Stimulated activated CD4-positive, alpha-beta T cell treated with anti-CD3 and anti-CD28 coated beads, Interleukin-12 subunit alpha, Interleukin-12 subunit beta, amount 100 ng/mL, for 24 hours (primary cell): ENCODE measurements at places on chromosomes 12 and 14.

DNA sequence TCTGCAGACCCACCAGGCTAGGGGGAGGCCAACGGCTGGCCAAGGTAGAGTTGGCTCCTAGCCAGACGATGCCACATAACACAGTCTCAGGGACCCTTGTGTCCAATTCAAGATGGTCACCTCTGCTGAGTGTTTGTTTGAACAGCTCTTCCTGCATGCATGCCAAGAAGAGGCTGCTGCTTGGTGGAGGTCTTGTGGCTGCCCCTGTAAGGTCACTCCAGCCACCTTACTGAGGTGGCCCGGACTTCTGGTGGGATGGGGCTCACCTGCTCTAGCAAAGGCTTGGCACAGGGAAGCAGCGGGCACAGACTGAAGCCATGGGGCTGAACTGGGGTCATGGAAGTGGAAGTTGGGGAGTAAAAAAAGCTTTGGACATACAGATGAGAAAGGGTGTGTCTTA is 210.3 kb downstream of the GLT1D1 start:
- no peak for DNase-seq

DNA sequence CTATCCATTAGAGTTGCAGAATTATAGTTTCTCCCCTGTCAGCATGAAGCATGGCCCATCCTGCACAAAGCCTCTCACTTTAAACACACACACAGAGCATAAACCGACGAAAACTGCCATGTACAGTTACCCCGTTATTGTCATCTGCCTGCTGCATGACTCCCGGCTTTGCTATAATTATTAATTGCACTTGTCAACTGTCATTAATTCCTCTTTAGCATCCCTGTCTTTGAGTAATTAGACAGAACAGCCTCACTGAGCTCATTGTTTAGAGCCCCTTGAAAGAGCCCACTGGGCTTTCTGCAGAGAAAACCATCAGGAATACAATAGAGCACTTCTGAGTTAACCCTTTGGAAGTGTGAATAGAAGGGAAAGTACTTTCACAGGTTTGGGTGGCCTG is 307.2 kb upstream of the SOX5 start:
- no peak for DNase-seq

GRCh38 chr12:13428538-13429265 is 232.2 kb downstream of the EMP1 start:
- no peak for DNase-seq

DNA sequence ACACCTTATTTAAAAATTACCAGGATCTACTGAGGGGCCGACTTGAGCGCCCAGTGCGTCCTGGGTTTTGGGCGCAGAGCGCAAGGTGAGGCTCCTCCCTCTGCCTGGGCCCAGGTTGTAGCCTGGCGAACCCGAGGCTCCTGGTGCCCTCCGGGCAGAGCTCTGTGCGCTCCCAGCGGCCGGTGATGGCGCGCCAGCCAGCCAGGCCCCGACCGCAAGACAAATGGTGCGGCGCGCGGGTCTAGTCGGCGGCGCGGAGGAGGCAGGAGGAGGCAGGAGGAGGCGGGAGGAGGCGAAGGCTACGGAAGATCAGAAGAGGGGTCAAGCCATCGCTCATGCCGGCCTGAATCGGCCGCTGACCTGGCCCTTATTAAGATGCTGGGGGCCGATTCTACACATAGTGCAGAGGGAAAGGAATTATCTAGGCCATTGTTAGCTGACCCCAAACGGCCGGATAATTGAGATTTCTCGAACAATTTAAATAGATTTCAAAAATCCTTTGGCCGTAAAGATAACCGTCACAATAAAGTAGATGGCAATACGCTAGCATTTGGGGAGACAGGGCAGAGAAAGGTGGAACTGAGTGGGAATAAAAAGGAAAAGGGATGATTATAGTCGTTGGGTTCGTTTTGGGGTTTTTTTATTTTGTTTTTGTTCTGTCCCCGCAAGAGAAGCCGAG is 2.8 kb downstream of the TBX5 start:
- no peak for DNase-seq

- DNase-seq: no peak
Measured at GRCh38 chr12:129675496-129675895, 228.3 kb downstream of the TMEM132D start.

DNA sequence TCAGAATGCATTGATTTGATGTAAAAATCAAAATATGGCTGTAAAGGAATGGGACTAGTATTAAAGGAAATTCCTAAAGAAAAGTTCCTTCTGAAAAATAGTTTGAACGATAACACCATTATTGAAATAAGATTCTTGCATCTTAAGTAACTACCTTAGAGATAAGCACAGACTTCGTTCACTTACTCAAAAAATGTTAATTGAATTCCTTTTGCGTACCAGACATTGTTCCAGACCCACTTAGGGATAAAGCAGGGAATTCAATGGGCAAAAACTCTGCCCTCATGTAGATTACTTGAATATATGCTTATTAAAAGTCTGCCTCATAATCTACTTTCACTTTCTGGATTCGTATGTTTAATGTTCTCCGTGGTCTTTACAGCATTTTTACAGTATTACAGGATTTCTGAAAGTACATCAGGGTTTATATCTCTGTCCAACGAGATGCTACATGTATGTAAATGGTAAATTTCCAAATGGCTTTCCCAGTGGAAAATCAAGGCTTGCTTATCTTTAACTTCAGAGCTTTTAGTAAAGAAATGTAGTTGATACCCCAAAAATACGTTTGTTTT is 213.7 kb downstream of the GXYLT1 start:
- no peak for DNase-seq

DNA sequence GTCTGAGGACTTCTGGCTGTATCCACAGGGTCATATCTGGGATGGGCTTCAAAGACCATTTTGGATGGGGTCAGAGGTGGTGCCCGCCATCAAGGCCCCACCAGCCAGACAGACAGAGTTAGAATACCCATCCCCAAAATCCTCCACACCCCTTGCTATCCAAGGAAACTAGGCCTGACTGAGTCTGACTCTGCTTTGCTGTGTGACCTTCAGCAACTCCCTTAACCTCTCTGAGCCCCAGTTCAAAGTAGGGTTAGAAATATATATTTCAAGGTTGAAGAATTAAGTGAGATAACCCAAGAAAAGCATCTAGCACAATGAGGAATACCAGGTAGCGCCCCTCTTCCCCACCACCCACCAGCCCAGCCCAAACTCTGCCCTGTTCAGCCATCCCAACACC is 20.3 kb downstream of the BCL11B start:
- DNase-seq: no peak

- no peak for DNase-seq
Measured at GRCh38 chr12:77189458-77189857, 124.1 kb upstream of the E2F7 start.

GRCh38 chr12:608413-608812 is 54.8 kb downstream of the NINJ2 start:
- DNase-seq: no peak

DNA sequence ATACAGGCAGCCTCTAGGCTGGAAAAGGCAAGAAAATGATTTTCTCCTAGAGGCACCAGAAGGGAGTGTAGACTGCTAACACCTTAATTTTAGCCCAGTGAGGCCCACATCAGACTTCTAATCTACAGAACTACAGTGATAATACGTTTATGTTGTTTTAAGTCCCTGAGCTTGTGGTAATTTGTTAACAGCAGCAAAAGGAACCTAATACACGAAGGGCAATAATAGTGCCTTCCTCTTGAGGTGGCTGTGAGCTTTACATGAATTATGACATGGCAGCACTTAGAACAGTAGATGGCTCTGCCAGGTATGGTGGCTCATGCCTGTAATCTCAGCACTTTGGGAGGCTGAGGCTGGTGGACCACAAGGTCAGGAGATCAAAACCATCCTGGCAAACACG is 118.8 kb downstream of the ZNF664 start:
- no peak for DNase-seq

DNA sequence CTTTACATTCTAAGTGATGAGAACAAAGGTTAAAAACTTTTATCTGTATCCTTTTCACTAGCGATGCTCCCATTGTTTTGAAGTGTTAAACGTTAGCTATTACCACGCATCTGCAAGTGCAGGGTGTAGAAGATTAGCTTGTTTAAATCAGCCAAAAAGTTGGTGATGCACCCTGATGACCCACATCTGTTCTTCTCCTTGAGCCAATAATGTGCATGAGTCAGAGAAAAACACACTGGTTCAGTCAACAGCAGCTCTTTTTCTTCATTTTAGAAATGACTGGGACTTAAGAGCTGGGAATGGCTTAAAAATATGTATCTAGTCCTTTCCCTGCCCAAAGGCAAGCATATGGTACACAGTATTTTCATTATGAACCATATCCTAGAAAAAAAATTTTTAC is 323.5 kb upstream of the PDE3A start:
- DNase-seq: no peak

- DNase-seq: no peak
Measured at GRCh38 chr14:81509838-81510452, 23.7 kb downstream of the SEL1L start.

GRCh38 chr12:25424211-25424731 is 128.8 kb downstream of the LMNTD1 start:
- DNase-seq: no peak

- no peak for DNase-seq
Measured at GRCh38 chr12:3753544-3754284, 805 bp upstream of the CRACR2A start.

GRCh38 chr12:107178776-107179175 is 85.4 kb upstream of the CRY1 start:
- no peak for DNase-seq

GRCh38 chr14:31170411-31170810 is 37.2 kb downstream of the HECTD1 start:
- DNase-seq: no peak

DNA sequence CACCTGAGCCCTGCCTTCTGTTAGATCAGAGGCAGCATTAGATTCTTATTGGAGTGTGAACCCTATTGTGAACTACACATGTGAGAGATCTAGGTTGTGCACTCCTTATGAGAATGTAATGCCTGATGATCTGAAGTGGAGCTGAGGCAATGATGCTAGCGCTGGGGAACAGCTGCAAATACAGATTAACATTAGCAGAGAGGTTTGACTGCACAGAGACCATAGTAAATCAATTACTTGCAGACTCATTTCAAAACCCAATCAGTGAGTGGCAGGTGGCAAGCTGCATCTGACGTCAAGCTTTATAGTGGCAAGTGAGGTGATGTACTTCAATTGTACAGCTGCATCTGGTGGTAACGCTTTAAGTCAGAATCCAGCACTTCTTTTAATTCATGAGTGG is 141.6 kb downstream of the GPHN start:
- DNase-seq: no peak

DNA sequence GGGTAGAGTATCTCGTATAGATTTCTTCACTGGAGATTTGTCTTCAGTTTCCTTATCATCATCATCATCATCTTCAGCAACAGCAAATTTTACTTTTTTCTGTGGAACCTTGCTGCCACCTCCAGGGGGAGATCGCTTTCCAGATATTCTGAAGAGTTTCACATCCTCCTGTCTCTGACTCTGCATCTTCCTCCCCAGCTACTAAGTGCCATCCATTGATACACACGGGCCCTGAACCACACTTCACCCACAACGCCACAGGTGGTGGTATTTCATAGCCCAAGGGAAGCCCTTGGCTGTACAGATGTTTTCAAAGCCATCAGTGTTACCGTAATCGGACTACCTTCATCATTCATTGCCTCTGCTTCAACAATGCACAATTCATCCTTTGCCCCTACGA is 82.2 kb downstream of the PPP2R5C start:
- DNase-seq: no peak

DNA sequence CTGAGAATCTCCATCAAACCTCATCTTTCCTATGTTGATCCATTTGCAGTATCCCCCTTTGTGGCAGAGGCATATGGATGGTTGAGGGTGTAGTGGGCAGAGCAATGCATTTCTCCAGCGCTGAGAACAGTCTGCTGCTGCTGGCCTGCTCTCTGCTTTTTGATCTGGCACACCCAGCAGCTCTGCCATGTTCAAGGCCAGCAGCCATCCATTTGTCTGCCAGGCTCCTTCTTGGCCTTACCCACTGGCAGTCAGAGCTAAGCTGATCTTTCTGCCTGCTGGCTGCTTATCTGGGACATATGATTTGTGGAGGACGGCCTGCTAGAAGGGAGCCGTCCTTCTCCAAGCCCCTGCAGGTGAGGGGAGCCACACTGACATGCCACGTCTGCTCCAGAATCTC is 17.0 kb downstream of the NPC2 start:
- DNase-seq: no peak

- no peak for DNase-seq
Measured at GRCh38 chr12:121781998-121782979, 11.2 kb downstream of the RHOF start.

- no peak for DNase-seq
Measured at GRCh38 chr12:18430425-18431048, 169.2 kb downstream of the PIK3C2G start.

- DNase-seq: no peak
Measured at GRCh38 chr14:24347134-24347533, 7.3 kb upstream of the RIPK3 start.

DNA sequence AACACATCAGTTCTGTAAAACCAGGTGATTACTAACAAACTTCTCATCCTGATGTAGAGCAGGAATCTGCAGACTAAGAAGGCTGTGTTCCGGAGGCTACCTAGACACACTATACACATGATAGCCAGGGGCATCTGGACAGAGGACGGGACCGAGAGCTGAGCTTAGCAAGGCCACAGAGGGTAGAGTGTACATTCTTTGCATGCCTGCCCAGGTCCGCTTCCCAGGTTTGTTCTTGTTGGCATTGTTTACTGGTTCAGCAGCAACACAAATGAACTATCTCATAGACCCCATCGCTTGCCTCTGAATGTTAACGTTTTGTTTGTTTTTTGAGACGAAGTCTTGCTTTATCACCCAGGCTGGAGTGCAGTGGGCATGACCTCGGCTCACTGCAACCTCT is 17.7 kb upstream of the TEAD4 start:
- DNase-seq: no peak

GRCh38 chr12:85782711-85783110 is 53.5 kb downstream of the RASSF9 start:
- no peak for DNase-seq

DNA sequence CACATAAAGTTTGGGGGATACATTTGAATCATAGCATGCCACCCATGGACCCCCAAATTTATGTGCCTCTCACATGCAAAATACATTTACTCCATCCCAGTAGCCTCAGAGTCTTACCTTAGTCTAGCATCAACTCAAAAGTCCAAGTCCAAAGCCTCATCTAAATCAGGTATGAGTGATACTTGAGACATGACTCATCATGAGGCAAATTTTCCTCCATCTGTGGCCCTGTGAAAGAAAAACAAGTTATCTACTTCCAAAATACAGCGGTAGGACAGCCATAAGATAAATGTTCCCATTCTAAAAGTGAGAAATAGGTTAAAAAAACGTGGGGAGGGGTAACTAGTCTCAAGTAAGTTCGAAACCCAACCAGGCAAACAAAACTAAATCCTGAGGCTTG is 444.2 kb downstream of the SNAPC1 start:
- DNase-seq: no peak

DNA sequence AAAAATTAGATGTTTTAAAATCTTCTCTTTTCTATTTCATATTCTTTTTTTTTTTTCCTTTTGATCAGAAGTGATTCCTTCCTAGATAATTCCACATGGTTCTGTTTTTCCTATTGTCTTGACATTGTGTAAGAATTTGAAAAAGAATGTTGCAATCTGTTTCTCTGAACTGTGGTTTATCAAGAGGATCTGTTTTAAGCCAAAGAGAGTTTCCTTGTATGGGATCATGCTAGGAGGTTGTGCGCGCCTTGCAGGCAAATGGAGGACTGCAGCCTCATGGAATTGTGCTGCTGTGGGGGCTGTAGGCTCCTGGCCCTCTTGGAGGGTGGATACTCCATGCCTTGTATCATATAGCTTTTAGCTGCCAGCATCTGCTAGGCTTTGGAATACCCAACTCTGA is 43.3 kb upstream of the MBIP start:
- no peak for DNase-seq

GRCh38 chr12:119230807-119231206 is 52.1 kb downstream of the HSPB8 start:
- DNase-seq: no peak

- DNase-seq: no peak
Measured at GRCh38 chr12:4293966-4294505, 20.5 kb downstream of the CCND2 start.
